EL (cell line): ENCODE measurements at places on chromosomes 11 and 22.

DNA sequence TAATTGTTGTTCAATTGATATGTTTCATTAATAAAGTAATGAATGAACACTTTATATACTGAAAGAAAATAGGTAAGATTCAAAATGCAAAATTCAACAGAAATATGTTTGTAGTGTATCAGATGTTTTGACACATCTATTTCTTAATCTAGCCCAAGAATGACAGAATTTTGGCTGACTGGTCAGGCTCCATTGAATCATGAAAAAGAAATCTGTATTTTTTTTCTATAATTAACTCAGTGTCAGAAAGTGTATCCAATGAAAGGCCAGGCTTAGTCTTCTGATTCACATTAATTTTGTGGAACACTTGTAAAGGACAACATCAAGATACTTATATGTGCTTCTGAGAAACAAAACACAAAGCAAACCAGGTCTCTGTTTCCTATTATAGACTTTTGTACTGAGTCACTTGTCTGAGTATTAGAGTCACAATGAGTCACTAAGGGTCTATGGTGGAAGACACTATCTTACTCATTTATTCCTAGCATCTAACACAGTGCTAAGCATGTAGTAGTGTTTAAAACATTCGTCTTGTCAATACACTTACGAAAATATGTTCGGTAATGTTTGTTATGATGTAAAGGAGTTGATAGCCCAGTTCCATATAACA lies 297.7 kb upstream of the CCDC90B start:
- DNase-seq: peak; percentile 47

DNA sequence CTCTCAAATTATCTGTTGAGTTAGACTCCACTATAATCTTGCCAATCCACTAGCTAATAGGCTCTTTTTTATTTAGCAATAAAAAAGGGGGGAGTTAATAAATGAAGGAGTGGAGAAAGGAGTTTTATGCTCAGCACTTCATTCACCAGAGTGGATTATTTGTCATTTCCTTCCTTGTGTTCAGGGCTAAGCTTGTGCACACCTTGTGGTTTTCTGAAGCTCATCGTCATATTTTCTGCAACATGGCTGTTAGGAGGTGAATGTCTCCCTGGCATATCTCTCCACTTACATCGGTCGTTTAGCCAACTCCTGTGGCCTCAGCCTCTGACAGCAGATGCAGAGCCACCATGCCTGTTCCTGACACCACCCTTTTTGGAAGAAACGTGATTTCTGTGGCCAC lies 83.9 kb upstream of the MTNR1B start:
- no peak for DNase-seq

GRCh38 chr11:27412192-27412691 lies 49.2 kb upstream of the CCDC34 start:
- no peak for DNase-seq

DNA sequence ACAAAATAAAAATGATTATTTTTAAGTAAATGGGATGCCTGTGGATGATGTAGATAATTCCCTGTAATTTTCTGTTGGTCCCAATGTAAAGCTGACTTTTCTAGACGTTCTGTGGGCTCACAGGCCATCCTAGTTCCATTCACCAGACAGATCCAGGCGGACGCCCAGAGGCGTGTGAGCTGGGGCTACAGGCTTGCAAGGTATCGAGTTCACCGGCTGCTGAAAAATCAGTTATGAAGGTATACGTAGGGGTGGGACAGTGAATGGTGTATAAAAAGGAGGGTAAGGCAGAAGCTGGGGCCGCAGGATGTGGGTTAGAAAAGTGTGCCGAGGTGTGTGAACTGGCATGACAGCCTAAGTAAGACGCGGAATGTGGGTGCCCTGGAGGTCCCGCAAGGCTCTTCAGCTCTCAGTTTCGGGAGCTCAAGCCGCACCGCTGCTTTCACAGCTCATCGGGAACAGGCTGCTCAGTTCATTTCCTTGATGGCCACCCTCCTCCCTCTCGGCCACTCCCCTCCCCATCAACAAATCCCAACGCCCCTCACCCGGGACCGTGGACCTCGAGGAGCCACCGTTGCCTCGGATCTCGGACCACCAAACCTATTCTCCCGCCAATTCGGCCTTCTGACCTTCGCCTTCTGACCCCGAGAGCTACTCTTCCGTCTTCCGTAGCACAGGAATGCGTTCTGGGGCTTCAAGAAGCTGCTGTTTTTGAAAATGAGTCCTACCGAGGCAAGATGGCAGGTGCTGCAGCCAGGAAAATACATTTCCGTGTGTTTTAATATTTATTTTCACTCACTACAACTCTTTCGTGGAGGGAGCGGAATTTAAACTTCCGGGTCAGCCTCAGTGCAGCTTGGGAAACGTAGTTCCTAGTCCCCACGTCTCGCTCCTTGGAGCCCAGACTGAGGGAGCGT lies at the start of gene XNDC1N:
Gene XNDC1N (minus strand): TSS at position 775 of the 917 bp plus-strand sequence. CDS start 5,241 bp downstream, outside the sequence.
- peak; percentile 92 for DNase-seq

DNA sequence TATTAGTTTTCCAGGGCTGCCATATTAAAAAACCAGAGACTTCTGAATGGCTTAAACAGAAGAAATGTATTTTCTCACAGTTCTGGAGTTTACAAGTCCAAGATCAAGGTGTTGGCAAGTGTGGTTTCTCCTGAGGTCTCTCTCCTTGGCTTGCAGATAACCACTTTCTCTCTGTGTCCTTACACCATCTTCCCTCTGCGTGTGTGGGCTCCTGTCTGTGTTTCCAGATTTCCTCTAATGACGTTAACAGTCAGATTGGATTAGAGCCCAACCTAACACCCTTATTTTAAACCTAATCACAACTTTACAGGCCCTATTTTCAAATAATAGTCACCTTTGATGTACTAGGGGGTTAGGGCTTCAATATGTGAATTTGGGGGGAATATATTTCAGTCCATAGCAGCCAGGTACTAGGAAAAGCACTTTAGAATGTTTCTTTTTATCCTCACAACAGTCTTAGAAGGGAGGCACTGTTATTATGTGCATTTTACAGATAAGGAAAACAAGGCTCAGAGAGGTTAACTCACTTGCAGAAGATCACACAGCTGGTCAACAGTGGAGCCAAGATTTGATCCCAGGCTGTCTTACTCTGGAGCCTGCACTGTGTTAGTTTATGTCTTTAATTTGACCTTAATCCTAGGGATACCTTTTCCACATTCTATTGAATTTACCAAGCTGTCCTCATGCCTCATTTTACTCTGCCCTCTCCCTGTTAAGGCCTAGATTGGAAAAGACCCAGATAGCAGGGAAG lies 116.4 kb upstream of the CRYBB3 start:
- DNase-seq: no peak

- peak; percentile 15 for DNase-seq
These were observed 494.5 kb upstream of the LARGE1 start for GRCh38 chr22:34414467-34415440.

DNA sequence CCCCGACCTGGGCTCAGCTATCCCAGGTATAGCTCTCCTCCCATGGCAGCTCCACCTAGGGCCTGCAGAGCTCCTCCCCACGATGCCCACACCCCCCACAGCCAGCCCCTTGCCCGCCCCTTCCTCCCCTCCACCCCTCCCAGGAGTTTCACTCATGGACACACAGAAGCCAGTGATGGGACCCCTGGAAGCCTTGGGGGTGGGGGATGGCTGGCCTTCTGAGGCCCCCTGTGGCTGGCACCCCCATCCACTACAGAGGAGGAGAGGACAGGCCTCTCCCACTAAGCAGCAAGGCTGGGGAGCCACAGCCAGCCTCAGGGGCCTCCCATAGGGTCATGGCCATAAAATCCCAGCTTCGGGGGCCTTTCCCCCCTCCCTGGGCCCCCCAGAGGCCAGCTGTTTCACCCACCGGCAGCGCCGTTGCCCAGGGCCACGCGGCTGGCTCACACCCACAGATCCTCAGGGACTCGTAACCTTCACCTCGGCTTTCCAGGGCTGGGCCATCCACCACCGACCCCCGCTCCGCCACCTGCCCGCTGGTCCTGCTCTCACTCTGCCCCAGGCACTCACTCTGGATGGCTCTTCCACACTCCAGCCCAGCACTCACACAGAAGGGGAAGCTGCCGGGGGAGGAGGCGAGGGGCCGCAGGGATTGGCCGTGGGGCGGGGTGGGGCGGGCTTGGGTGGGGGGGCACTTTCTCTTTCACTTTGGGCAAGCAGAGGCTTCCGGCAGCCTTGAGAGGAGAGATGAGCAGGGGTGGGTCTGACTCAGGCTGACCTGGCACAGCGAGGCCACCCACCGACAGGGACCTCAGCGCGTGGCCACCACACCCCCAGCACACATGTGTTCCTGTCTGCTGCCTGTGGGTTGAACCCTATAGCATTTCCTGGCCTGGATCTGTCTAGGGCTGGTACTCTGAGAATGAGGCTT lies 2.2 kb downstream of the SLC25A22 start:
- DNase-seq: peak; percentile 95

DNA sequence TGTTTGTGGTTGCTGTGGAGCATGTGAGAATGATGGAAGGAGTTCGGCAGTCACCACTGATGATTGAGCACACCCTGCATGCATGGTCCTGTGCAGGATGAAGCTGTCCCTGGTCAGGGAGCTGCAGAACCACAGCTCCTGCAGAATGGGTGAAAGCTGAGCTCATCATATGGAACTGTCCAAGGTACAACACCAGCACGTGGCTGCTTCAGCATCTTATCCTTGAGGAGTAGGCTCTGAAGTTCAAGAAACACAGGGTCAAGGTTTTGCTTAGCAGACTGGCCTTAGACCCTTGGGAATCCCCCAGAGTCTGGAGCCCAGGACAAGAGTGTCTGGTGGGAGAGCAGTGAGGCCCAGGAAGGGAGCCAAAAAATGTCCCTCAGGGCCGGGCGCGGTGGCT lies 182.4 kb upstream of the LARGE1 start:
- no peak for DNase-seq

DNA sequence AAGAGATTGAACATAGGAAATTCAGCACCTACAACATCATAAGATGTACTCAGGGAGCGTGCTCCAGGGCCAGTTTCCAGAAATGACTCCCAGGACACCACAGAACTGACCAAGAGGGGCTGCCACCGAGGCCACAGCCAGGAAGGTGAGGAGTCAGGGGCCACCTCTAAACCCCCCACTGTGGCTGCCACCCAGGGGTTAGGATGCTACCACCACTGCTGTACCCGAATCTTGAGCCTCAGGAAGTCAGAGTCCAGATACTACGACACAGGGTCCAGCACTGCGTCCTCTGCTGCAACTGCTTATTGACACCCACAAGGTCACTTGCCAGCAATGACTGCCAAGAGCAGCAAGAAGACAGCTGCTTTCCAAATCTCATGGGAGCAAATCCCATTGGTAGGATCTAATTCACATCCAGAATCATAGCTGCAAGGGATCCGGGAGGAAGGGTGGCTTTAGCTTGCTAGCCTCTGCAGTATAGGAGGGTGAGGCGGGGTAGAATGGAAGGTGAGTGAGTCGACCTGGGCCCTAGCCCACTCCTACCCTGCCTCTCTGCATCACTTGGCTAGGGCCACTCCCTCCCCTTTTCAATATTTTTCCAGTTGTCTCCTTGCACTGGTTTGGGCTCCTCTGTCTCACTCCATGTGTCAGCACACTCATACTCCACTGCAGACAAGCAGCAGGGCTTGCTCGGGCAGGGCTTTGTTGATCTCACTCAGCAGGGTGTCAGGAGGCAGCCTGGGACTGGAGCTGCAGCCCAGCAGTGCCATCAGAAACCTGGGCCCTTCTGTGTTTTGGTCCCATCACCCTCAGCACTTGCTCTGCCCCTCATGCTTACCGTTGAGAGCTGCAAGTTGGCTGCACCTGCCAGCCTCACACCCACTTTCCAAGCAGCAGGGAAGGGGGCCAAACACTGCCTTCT lies 18.1 kb upstream of the CYTH4 start:
- DNase-seq: no peak

DNA sequence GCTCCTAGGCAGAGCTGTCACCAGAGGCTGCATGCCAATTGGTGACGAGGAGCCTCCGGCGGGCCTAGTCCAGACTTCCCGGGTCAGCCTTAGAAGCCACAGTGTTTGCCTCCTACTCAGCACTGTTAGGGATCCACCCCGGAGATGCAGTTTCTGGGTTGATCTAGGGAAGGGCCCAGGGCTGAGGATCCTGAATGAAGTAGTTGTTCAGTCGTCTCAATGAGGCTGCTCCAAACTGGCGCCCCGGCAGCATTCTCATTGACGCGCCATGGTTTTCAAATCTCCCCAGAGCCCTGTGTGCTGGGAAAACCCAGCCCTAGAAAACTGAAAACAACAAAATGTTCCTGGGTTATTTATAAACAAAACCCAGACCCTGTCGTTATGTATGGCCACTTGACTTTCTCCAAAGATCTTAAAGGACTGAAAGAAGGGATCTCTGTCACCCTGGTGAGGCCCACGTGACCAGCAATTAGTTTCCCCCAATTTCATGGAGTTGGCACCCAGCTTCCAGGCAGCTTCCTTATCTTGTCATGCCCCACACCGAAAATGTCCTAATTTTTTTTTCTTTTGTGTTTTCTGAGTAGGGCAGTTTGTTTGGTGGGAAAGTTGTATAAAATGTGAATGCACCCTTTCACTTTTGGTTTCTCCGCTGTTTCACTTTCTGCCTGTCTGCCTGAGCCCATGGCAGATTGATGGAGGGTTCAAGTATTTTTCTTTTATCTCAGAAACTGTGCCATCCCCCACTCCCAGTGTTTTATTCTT lies 2.0 kb upstream of the EHD1 start:
- DNase-seq: no peak

DNA sequence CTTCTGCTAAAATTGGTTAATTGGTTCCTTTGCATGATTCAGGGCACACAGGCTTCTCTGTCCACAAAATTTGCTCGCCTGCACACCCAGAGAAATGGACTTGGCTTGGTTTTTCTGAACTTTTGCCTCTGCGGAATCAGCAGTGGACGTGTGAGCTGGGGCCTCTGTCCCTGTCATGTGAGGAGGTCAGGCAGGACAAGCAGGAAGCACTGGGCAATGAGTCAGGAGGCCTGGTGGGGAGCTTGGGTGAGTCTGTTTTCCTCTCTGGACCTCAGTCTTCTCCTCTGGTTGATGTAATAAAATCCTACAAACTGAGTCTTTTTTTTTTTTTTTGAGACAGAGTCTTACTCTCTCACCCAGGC lies 10.4 kb upstream of the CELSR1 start:
- DNase-seq: peak; percentile 93

- no peak for DNase-seq
These were observed 463 bp upstream of the PTPMT1 start for GRCh38 chr11:47564933-47565339.

- DNase-seq: no peak
These were observed 119.1 kb downstream of the CHST1 start for GRCh38 chr11:45546366-45546765.
